ENCODE measurements at places on chromosomes 11 and 22. TPM values are rescaled to one million over a fixed set of nuclear protein-coding genes. Genes with fewer than 3 reads are reported as not detected.

Gene ELFN2
- 5.1 TPM for total RNA-seq

Gene LDHAL6A
- total RNA-seq = not detected

Gene DDB1
- 172 TPM for total RNA-seq

Gene ALDH3B1
- total RNA-seq = 37.2 TPM

Gene NLRP6
- total RNA-seq = not detected

Gene FOSL1
- 124 TPM for total RNA-seq

Gene NFAM1
- not detected for total RNA-seq

Gene UPB1
- not detected for total RNA-seq

Gene SCGB1C1
- total RNA-seq = not detected

Gene CD44
- 323 TPM for total RNA-seq

Gene OSM
- total RNA-seq = not detected

DNA sequence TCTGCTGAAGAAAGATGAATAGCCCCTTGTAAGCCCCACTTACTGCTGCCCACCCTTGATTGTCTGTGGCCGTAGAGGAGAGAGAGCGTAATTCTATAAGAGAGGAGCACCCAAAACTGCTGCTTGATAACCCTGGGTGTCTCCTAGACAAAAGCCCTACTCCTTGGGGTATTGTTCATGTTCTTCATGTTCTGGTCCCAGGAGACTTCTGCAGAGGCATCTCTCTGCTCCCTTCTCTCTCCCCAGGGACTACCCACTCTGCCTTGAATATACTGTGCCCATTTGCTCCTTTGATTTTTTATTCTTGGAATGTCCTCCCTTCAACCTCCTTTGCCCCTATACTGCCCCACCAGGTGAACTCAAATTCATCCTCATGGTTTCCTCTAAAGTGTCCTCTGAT is 417.8 kb upstream of the CADM1 start:
- DNase-seq = no peak
- H3K27me3 ChIP-seq = no peaks in the 10 kb centered on the region
- H3K27ac ChIP-seq = no peak overlapping the region
- no peaks in the 10 kb centered on the region for H3K36me3 ChIP-seq
- H3K4me3 ChIP-seq = no peak overlapping the region

GRCh38 chr11:10622957-10623791 is 54.7 kb upstream of the LYVE1 start:
- H3K4me3 ChIP-seq = no peak overlapping the region
- H3K27ac ChIP-seq = no peak overlapping the region
- no peaks in the 10 kb centered on the region for H3K4me1 ChIP-seq

- peaks cover 62% of the 10 kb centered on the region for H3K4me1 ChIP-seq
- no peak overlapping the region for H3K4me3 ChIP-seq
- no peaks in the 10 kb centered on the region for H3K27me3 ChIP-seq
- peak; percentile 89 for DNase-seq
- H3K36me3 ChIP-seq = peaks cover 7% of the 10 kb centered on the region
Measured at GRCh38 chr11:73195191-73196007, 22.7 kb upstream of the P2RY2 start.

GRCh38 chr11:93515441-93516025 is 27.7 kb downstream of the SMCO4 start:
- H3K27ac ChIP-seq = no peak overlapping the region
- no peak overlapping the region for H3K4me3 ChIP-seq
- peaks cover 4% of the 10 kb centered on the region for H3K36me3 ChIP-seq
- peaks cover 7% of the 10 kb centered on the region for H3K4me1 ChIP-seq

DNA sequence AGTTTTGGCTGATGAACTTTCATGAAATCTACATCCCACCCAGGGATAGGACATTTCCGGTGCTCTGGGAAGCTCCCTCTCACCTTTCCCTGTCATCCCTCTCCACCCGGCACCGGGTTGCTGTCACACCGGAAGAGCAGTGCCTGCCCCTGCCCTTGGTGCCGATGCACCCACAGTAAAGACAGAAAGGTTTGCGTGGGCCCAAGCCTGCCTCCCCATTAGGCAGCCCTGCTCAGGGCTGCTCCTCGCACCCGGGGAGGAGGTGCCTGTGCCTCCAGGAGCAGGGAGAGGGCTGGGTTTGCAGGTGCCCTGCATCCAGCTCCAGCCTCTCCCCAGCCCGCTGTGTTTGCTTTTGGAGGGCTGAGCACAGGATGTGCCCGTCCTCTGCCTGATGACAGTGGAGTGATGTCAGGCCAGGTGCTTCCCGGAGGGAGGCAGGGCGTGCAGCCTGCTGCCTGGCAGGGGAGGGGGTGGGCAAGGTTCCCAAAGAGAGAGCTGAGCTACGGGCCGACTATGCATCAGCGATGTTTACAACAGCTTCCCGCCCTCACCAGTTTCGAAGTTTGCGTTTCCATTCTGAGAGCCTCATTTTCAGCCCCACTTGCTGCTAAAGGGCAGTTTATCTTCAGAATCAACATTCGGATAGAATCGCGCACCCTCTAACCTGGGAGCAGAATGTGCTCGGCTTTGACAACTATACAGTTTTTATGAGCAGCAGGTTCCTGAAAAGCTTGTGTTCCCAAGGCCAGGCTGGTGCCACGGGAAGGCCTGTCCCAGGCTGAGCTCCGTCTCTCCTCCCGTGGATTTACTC is 83.2 kb upstream of the CLDN5 start:
- H3K27ac ChIP-seq = peak overlapping the region; percentile 51
- H3K36me3 ChIP-seq = peaks cover 6% of the 10 kb centered on the region
- DNase-seq = peak; percentile 71
- peaks cover 13% of the 10 kb centered on the region for H3K4me1 ChIP-seq
- no peak overlapping the region for H3K4me3 ChIP-seq

GRCh38 chr11:125333354-125334073 is 162.6 kb downstream of the FEZ1 start:
- H3K27ac ChIP-seq = no peak overlapping the region
- H3K4me1 ChIP-seq = no peaks in the 10 kb centered on the region
- H3K4me3 ChIP-seq = no peak overlapping the region
- H3K36me3 ChIP-seq = no peaks in the 10 kb centered on the region
- DNase-seq = no peak
- peaks cover 26% of the 10 kb centered on the region for H3K27me3 ChIP-seq

DNA sequence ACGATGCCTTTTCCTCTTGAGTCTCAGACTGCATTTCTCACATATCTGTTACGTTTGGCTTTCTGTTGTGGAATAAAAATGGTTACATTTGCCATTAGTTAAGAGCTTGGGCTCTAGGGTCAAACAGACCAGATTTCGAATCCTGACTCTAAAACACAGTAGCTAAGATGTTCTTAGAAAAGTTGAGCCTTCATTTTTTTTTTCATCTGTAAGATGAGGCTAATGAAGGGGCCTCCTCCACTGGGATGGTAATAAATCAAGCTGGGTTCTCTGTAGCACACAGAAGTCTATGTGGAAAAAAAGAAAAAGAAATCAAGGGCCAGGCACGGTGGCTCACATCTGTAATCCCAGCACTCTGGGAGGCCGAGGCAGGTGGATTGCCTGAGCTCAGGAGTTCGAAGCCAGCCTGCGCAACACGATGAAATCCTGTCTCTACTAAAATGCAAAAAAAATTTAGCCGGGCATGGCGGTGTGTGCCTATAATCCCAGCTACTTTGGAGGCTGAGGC is 49.9 kb upstream of the CAPRIN1 start:
- H3K4me1 ChIP-seq = peaks cover 12% of the 10 kb centered on the region

- H3K27ac ChIP-seq = no peak overlapping the region
- H3K27me3 ChIP-seq = no peaks in the 10 kb centered on the region
- no peak for DNase-seq
- H3K36me3 ChIP-seq = peaks cover 32% of the 10 kb centered on the region
Measured at GRCh38 chr11:65107751-65108468, 3.8 kb upstream of the TM7SF2 start.

DNA sequence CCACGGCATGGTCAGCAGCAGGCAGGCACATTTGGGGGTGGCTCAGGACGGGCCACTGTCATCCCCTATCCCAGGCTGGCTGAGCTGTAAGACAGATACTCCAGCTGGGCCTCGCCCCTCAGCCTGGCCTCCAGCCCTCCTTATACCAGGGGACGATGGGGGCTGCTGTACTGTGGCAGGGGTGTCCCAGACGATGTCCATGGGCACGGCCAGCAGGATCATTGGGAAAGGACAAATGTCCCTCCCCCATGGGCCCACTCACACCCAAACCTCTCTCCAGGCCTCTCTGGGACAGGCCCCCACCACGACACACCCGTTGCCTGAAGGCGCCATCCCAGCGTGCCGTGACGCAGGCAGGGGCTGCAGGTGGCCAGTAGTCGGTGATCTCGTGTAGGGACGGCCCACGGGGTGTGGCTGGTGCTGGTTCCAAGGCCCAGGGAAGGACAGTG is 1.5 kb upstream of the IL17REL start:
- H3K4me1 ChIP-seq = no peaks in the 10 kb centered on the region
- no peak for DNase-seq
- no peak overlapping the region for H3K4me3 ChIP-seq
- no peaks in the 10 kb centered on the region for H3K27me3 ChIP-seq

DNA sequence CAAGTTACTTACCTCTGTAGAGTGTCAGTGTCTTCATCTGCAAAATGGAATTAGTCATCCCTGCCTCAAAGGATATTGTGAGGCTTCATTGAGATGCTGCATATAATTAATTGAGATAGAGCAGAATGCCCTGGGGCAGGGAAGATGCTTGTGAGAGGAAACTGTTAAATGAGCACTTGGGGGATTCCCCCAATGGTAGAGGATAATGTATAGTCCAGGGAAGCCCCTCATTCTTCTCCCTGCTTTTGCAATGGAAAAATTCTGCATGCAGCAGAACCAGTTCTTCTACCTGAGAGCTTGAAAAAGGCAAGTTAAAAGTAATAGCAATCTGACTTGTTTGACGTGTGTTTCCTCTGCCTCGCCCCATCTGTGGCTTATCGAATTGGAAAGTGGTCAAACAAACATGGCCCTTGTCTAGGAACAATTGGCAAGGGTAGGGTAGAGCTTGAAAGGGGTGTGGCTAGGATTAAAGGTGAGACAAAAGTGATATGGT is 90.9 kb downstream of the NAV2 start:
- H3K27me3 ChIP-seq = no peaks in the 10 kb centered on the region
- H3K4me1 ChIP-seq = peaks cover 27% of the 10 kb centered on the region
- no peak overlapping the region for H3K4me3 ChIP-seq
- no peaks in the 10 kb centered on the region for H3K36me3 ChIP-seq
- H3K27ac ChIP-seq = no peak overlapping the region

DNA sequence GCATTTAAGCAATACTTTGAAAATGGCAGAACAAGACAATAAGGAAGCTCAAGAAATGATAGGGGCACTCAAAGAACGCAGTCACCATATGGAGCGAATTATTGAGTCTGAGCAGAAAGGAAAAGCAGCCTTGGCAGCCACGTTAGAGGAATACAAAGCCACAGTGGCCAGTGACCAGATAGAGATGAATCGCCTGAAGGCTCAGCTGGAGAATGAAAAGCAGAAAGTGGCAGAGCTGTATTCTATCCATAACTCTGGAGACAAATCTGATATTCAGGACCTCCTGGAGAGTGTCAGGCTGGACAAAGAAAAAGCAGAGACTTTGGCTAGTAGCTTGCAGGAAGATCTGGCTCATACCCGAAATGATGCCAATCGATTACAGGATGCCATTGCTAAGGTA is 51.9 kb downstream of the SPECC1L start:
- H3K36me3 ChIP-seq = peaks cover 49% of the 10 kb centered on the region
- H3K27me3 ChIP-seq = no peaks in the 10 kb centered on the region
- peaks cover 5% of the 10 kb centered on the region for H3K4me1 ChIP-seq

DNA sequence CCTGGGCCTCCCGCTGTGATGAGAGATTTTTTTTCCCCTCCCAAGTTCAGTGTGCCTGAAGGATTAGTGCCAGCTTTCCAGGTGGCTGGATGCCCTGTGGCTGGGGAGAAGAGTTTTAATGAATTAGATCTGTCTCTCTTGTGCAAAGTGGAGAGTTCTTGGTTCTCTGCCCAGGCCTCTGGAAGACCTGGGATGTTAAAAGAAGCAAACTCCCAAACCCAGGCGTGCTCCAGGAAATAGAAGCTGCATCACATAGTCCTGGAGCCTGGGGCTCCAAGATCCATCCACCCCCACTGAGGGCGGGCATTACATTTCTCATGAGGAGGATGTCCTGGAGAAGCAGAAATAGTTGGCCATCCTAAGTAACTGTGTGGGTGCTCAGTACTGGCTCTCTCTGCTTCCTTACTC is 30.6 kb downstream of the SDHAF2 start:
- DNase-seq = no peak
- H3K36me3 ChIP-seq = peaks cover 14% of the 10 kb centered on the region
- H3K27me3 ChIP-seq = no peaks in the 10 kb centered on the region
- no peaks in the 10 kb centered on the region for H3K4me1 ChIP-seq
- no peak overlapping the region for H3K27ac ChIP-seq

GRCh38 chr22:27794226-27794625 is 7.3 kb downstream of the MN1 start:
- H3K4me3 ChIP-seq = no peak overlapping the region
- H3K4me1 ChIP-seq = peaks cover 19% of the 10 kb centered on the region
- H3K27me3 ChIP-seq = no peaks in the 10 kb centered on the region

- peaks cover 7% of the 10 kb centered on the region for H3K36me3 ChIP-seq
- peaks cover 8% of the 10 kb centered on the region for H3K4me1 ChIP-seq
- H3K4me3 ChIP-seq = no peak overlapping the region
Measured at GRCh38 chr11:14443638-14444037, 56.0 kb downstream of the COPB1 start.

DNA sequence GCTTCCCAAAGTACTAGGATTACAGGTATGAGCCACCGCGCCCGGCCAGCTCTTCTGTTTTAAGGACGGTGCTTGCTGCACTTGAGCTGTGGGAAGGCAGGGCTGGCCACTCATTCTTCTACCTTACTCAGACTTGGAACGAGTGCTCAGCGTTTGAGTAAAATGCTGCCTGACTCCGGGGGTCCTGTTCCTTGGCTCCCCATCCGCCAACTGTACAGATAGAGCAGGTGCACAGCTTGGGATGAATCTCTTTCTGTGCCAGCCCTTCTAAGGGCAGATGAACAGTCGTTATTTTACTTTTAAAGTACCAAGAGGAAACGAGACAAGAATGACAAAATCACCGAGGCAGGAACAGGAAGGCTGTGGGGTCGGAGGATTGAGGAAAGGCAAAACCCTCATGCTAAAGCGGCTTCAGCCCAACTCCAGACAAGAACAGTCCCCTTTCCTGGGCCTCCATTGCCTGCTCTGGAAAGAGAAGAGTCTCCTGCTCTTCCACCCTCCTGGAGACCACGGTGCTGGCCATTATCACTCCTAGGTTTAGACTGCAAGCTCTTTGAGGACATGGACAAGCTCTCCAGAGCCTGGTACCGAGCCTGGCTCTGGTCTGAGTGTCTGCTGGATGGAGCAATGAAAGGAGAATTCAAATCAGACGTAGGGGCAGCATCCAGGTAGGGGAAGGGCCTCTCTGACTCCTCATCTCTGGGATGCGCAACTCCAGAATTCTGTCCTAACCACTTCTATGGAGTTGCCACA is 1.1 kb upstream of the SUN2 start:
- H3K4me1 ChIP-seq = peaks cover 19% of the 10 kb centered on the region
- no peaks in the 10 kb centered on the region for H3K27me3 ChIP-seq
- H3K36me3 ChIP-seq = peaks cover 14% of the 10 kb centered on the region
